ENCODE measurements at places on chromosomes 7 and 10.
A peak's percentile ranks its signal among the peaks of the same experiment; 100 is the strongest.

DNA sequence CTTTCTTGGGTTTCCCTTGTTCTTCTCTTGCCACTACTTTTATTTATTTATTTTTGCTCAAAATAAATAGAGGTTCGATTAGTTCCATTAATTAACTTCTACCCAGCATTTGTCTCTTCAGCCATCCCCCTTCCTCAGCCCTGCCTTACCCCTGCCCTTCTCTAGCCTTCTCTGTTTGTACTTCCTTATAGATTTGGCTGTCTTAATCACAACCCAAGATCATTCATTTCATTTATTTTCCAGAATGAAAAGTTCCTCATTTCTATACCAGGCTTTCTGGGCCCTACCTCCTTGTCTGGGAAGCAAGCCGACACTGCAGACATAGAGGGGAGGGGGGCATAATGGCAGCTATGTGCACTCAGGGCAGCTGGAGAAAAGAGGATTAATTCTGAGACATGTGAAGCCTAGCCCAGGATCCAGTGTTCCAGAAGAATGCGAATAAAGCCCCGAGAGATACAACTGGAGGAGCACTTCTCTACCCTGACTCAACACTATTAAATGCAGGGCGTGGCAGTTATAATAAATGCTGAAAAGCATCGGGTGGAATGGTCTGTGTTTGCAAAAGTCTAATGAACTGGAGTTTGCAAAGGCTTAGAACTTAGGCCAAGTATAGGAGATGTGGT is 6.4 kb upstream of the PDCD4 start:
- no peak for DNase-seq

GRCh38 chr7:103719070-103719469 is 270.4 kb downstream of the RELN start:
- no peak for DNase-seq

GRCh38 chr7:29265208-29265923 is 70.8 kb downstream of the CHN2 start:
- DNase-seq: no peak

DNA sequence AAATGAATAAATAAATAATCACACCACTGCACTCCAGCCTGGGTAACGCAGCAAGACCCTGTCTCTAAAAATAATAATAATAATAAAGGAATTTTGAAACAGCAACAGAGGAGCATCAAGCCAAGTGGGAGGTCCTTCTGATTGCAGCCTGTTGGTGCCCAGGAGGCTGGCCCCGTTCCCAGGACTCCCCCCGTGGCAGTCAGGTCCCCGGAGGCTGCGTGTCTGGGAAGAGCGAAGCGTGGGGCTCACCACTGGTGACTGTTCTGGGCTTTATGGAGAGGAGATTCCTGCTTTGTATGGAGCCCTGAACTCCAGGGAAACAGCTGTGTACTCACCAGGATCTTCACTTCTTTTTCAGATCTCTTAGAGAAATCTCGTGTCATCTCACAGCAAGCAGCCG is 19.3 kb upstream of the MYH16 start:
- DNase-seq: no peak

- no peak for DNase-seq
These were observed 156.4 kb downstream of the PHTF2 start for GRCh38 chr7:77954773-77955555.

DNA sequence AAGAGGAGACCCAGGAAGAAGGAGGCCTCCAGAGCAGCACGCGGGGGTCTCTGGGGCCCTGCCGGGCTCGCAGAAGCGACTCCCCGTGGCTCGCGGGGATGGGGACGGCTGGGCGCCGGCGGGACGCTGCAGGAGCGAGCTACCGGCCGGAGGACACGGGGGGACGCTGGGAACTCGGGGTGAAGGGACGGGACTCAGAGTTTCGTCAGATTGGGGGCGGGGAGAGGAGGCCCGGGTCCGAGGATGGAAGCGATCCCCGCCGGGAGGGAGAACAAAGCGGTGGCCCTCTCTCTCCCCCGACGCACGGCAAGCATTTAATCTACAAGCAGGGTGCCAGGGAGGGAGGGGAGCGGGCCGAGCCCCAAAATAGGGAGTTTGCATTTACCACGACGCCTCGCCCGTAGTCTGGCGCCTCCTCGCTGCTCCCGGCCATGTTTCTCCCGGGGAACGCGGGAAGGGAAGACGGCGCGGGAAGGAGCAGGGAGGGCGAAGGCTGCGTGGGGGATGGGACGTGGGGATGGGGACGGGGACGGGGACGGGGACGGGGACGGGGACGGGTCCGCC is at the start of gene PRTFDC1:
Gene PRTFDC1, minus strand, starts transcription at position 464 of the 564 bp plus-strand sequence. Its CDS starts 31 bp downstream, at position 433.
- no peak for DNase-seq

- DNase-seq: no peak
These were observed 3.8 kb downstream of the PRKCQ start for GRCh38 chr10:6576326-6576725.

DNA sequence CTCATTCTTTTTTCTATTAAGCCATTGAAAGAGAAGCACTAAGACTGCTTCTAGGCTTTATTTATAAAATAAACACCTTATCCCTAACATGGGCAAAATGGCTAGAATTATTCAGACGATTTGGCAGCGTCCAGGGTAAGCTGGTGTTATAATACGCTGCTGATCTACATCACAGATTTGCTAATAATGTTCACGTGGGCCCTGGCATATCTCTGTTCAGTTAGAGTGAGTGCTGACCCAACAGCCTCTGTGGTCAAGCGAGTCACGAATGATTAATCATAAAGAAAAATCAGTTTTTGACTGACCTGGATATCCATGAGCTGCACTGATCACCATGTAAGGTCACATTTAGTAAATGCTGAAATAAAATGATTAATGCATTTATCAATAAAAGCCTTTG is 28.4 kb upstream of the CBLL1 start:
- no peak for DNase-seq

GRCh38 chr7:35723011-35723410 is 28.1 kb upstream of the HERPUD2 start:
- no peak for DNase-seq

DNA sequence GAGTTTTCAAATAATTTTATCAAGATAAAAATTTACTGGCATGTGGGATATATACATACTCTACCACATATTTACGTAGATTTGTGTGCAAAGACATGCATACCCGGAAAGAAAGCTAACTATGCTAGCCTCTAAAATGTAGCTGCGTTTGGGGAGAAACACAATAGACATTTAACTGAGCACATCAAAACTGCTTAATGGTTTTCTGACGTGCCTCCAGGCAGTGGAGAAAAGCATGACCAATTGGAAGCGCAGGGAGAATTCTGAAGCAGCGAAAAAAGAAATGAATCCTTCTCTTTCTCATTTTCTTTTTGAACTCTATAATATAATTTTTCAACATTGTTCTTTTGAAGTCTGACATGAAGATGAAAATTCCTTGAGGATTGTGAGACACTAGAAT is 60.3 kb upstream of the LYZL1 start:
- DNase-seq: no peak

DNA sequence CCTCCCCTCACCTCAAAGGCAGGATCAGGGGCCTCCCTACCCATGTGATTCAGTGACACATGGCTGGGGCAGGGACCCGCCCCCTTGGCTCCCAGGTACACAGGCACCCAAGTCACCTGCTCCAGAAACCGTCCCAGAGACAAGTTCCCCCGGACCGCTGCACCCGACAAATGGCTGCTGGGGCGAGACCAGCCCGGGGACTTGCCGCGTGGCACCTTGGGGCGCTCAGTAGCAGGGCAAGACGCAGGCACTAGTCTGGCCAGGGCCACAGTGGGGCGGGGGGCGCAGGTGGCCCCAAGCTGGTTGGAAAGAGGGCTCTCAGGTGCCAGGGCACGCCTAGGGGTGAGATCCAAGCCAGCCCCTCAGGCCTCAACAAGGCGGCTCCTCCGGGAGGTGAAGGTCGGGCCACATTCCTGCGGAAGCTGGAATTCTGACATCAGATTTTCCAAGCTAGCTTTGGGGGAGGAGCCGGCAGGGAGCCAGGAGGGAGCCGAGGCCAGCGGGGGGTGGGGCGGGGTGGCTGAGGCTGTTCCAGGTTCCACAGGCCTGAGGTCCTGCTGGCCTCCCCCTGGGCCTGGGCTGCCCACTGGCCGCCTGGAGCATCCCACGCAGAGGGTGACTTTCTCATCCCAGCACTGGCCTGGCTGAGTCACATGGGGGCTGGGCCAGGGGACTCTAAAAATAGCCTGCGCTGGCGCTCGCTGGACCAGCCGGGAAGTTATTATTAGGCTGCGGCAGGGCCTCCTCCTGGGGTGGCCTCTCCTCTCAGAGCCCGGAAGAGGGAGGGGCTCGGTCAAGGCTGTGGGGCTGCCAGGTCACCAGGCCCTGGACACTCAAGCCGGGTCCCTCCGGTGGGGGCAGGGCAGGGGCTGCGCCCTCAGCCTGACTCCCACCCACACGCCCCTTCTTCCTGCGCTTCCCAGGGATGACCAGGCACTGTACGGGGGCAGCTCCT is 20.5 kb upstream of the INPP5A start:
- DNase-seq: peak; percentile 85

GRCh38 chr10:61749291-61749690 is 86.6 kb downstream of the CABCOCO1 start:
- no peak for DNase-seq

DNA sequence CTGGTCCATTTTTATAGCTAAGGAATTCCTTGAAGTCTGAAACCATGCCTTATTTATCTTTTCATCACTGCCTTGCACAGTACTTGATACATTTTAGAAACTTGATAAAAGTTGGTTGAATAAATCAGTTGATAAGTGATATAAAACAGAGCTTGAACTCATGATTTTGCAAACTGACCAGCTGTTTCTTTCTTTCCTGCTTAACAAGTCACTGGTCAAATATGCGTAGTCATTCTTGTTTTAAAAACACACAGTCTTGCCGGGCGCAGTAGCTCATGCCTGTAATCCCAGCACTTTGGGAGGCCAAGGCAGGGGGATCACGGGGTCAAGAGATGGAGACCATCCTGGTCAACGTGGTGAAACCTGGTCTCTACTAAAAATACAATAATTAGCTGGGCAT is 6.3 kb downstream of the TPST1 start:
- DNase-seq: no peak

DNA sequence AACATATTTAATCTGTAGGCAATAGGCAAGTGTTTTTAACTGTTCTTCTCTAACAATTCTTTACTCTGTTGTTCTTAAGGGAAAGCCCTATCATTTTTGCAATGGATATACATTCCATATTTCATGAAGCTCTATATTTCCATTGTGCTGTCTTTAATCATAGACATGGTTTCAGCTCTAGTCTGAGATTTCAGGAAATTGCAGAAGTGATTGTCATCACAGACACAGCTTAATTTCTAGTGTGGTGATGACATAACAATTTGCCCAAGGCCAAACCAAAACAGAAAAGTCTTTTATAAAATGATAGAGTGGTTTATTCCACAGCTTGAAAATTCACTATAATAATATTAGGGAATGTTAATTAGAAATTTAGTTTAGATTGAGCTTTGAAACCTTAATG is 494.1 kb upstream of the SEMA3A start:
- DNase-seq: no peak

GRCh38 chr7:6623589-6624245 is 8.3 kb downstream of the ZNF853 start:
- no peak for DNase-seq

DNA sequence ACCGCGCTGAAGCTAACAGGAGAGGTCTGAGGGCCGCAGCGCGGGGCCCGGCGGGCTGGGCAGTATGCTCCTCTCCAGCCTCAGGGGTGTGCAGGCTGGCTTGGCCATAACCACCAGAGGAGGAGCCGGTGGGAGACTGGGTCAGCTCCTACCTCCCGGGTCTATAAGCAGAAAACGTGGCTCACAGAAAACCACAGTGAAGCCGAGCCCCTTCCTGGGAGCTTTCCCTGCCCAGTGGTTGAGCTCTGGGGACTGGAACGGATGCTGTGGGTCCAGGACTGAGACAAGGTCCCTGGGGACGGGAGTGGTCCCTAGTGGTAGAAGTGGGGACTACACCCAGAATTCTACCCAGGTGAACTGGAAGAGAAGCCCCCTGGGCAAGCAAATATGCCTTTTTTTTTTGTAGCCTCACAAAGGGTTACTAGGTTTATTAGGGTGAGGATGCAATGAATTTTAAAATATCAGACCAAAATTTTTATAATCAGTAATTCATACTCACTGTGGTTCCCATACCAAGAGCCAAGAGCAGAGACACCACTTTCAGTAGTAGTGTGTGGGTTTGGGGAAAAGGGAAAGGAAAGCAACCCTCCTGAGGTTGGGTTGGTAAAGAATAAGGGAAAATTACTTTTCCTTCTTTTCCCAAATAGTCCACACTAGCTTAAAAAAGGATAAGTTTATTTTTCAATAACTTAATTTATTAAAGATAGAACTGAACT is 67.9 kb upstream of the PRKCQ start:
- peak; percentile 11 for DNase-seq

DNA sequence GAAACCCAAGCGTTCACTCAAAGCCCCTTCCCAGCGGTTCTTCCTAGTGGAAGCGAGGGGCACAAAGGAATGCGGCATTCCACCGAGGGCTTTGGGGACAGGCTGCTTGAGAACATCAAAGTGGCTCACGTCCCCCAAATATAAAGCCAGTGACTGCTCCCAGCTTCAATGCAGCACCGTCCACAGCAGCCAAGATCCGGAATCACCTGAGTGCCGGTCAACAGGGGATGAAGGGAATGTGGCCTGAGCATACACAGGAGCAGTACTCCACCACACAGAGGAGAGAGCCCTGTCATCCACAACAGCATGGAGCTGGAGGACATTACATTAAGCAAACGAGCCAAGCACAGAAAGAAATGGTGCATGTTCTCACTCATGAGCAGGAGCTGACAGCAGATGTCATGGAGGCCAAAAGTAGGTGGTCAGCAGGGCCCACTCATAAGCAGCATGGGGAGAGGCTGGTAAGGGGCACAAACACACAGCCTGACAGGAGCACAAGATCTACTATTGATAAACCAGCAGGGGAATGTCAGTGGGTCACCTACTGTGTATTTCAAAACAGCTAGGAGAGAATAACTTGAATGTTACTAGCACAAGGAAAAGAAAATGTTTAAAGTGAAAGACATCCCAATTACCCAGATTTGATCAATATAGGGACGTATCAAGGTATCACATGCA is 79.5 kb downstream of the DIP2C start:
- no peak for DNase-seq

DNA sequence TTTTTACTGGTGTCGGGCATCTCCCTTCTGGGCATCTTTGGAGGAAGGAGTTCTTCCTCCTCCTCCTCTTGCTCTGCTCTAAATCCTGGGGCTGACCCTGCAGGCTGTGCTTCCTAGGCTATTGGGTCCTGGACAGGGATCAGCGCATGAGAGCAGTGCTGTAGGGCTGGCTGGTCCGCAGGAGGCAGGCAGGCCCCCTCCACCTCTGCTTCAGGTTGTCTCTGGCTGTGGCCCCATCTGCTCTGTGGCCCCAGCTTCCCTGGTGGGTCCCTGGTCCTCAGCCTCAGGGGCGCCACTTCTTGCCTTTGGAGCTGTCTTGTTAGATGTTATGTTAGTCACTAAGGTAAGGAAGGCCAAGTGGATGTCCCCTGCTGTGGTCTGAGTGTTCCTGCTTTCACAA is 237.3 kb upstream of the PITRM1 start:
- no peak for DNase-seq
